Activated naive CD8-positive, alpha-beta T cell treated with anti-CD3 and anti-CD28 coated beads, Interleukin-2, amount 10 ng/mL, durations not matched to agents 7 days and 5 days (primary cell): ENCODE measurements at places on chromosomes 11 and 22.

DNA sequence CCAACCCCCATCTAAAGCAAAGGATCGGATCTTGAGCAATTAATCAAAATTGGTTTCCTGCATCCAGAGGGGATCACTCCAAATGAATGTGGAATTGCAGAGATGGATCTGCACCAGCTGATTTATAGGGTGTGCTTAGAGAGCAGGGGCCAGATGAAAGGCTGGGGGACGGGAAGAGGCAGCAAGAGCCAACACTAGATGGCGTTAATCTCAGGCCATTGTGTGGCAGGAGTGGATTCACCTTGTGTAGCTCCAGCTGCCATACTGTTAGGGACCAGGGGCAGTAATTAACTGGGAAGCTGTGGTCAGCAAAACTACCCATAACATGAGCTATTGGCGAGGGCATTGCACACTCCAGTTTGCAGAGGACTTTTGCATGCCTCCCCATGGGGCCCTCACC lies 35.6 kb downstream of the SERPINH1 start:
- no peak overlapping the region for H3K27ac ChIP-seq
- peaks cover 6% of the 10 kb centered on the region for H3K4me1 ChIP-seq
- H3K36me3 ChIP-seq: no peaks in the 10 kb centered on the region
- H3K27me3 ChIP-seq: peaks cover 22% of the 10 kb centered on the region

DNA sequence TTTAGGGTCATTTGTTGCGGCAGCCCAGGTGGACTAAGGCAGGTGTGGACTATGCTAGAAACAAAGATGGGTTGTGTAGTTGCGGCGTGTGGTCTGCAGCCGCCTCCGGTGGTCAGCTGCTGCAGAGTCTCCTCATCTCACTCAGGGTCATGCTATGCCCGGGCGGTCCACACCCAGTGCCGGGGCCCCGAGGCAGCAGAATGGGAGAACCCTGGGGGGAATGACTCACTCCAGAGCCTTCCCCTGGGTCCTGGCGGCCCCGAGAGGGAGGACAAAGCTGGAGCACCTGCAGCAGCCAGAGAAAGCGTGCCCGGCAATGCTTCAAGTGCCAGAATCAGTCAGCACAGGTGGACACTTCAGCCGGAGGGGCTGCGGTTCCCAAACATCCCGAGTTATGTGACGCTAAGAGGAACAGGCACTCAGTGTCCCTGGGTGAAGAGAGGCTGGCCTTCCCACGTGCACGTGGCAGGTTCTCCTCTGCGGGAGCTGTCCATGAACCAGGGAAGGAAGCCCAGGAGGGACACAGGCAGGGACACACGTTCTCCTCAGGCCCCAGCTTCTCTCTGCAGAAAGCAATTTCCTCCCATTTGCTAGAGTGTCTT lies 289.6 kb upstream of the B3GAT1 start:
- DNase-seq: no peak
- H3K27ac ChIP-seq: no peak overlapping the region
- no peaks in the 10 kb centered on the region for H3K27me3 ChIP-seq

DNA sequence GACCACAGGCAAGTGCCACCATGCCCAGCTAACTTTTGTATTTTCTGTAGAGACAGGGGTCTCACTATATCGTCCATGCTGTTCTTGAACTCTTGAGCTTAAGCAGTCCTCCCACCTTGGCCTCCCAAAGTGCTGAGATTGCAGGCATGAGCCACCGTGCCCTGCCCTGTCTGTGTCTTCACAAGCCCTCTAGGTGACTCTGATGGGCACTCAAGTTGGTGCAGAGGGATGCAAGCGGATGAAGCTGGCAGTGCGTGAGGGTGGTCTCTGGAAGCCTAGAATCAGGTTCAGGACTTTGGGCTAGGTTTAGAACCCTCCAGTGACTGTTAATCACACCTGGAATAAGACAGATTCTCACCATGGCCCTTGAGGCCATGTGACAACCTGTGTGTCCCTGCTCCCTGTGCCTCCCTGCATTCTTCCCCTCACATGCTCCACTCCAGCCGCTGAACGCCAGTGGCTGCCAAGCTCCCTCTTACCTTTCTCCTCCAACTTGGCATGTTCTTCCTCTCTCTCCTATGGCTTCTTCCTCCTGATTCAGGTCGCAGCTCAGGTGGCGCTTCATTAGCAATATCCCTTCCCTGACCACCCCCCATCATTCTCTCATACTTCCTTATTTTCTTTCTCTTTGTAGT lies 242.3 kb upstream of the TBCEL start:
- no peaks in the 10 kb centered on the region for H3K36me3 ChIP-seq
- no peak for DNase-seq
- H3K27me3 ChIP-seq: peaks cover 11% of the 10 kb centered on the region
- H3K4me1 ChIP-seq: no peaks in the 10 kb centered on the region

- peaks cover 16% of the 10 kb centered on the region for H3K27me3 ChIP-seq
- H3K4me3 ChIP-seq: peak overlapping the region; percentile 55
- peak; percentile 37 for DNase-seq
- no peaks in the 10 kb centered on the region for H3K36me3 ChIP-seq
- H3K27ac ChIP-seq: peak overlapping the region; percentile 57
Observed at GRCh38 chr11:82750643-82751139, 17.0 kb upstream of the FAM181B start.

- no peak for DNase-seq
- no peak overlapping the region for H3K27ac ChIP-seq
- H3K4me3 ChIP-seq: no peak overlapping the region
- H3K27me3 ChIP-seq: no peaks in the 10 kb centered on the region
Observed at GRCh38 chr11:10478066-10478465, 23.0 kb downstream of the AMPD3 start.

DNA sequence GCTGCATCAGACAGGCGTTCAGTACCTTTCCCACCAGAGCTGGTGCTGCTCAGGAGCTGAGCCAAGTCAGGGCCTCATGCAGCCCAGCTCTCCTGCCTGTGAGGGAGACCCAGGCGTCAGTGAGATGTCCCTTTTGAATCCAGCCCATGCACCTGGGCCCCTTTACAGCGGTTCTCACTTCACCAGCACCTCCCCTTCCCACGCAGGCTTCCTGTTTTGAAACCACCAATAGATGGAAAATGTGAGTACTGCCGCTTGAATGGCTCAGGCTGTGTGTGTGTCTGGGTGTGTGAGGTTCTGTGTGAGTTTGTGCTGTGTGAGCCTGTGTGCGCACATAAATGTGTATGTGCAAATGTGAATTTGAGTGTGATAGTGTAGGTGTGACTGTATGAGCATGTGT lies 88.4 kb downstream of the UBASH3B start:
- H3K4me3 ChIP-seq: no peak overlapping the region
- peak; percentile 70 for DNase-seq
- H3K36me3 ChIP-seq: peaks cover 9% of the 10 kb centered on the region
- no peaks in the 10 kb centered on the region for H3K27me3 ChIP-seq
- H3K4me1 ChIP-seq: peaks cover 48% of the 10 kb centered on the region
- H3K27ac ChIP-seq: no peak overlapping the region

DNA sequence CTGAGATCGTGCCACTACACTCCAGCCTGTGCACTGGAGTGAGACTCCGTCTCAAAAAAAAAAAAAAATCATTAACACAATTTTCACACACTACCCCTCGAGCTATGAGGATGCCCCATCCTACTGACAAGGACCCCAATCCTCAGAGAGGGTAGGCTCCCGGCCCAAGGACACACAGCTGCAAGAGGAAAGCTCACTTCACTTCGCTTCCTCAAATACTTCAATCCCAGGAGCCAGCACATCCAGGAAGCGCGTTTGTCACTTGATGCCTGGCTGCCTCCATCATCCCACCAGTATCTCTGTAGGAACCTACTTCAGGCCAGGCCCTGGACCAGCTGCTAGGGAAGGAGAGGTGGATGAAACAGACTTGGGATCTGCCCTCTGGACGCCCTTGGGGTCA lies 144.0 kb downstream of the CRYBB2 start:
- H3K27ac ChIP-seq: no peak overlapping the region
- no peaks in the 10 kb centered on the region for H3K36me3 ChIP-seq
- H3K4me1 ChIP-seq: peaks cover 3% of the 10 kb centered on the region
- H3K27me3 ChIP-seq: no peaks in the 10 kb centered on the region
- no peak for DNase-seq

DNA sequence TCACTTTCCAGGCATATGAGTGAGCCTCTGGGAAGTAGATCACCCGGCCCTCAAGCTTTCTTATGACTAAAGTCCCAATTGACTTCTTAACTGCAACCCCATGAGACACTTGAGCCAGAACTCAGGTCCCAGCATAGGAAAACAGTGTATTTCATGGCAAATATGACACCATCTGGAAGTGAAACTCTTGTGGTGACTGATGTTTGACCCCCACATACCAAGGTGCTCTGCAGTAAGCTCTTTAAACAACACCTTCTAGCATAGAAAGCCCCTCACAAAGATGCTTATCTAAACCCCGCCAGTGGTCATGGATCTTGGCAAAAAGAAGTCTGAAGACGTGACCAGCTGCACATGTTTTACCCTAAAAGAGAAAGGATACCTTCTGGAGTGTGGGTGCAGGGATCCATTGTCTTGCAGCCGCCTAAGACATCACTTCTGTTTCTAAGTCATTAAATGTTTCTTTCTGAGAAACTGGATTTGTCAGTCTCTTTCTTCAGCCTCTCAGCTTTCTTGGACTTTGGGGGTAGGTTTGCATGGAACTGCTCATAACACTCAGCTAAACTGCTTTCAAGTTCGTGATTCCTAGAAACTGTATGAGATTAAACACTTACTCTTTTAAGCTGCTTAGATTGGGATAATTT lies 7.4 kb upstream of the PELI3 start:
- DNase-seq: no peak
- no peak overlapping the region for H3K4me3 ChIP-seq
- no peaks in the 10 kb centered on the region for H3K27me3 ChIP-seq
- H3K36me3 ChIP-seq: peaks cover 8% of the 10 kb centered on the region
- peaks cover 30% of the 10 kb centered on the region for H3K4me1 ChIP-seq
- peak overlapping the region; percentile 58 for H3K27ac ChIP-seq

- no peaks in the 10 kb centered on the region for H3K4me1 ChIP-seq
- DNase-seq: no peak
- H3K36me3 ChIP-seq: no peaks in the 10 kb centered on the region
- no peak overlapping the region for H3K4me3 ChIP-seq
- no peak overlapping the region for H3K27ac ChIP-seq
Observed at GRCh38 chr11:21037850-21038249, 368.5 kb downstream of the NELL1 start.

- no peaks in the 10 kb centered on the region for H3K36me3 ChIP-seq
- H3K4me1 ChIP-seq: no peaks in the 10 kb centered on the region
- DNase-seq: no peak
- no peak overlapping the region for H3K4me3 ChIP-seq
Observed at GRCh38 chr22:23509571-23510302, 70.4 kb downstream of the IGLL1 start.

- H3K36me3 ChIP-seq: no peaks in the 10 kb centered on the region
- no peak for DNase-seq
- H3K4me1 ChIP-seq: no peaks in the 10 kb centered on the region
- H3K27me3 ChIP-seq: peaks cover 5% of the 10 kb centered on the region
- no peak overlapping the region for H3K27ac ChIP-seq
- H3K4me3 ChIP-seq: no peak overlapping the region
Observed at GRCh38 chr22:17339095-17339693, 30.1 kb upstream of the CECR2 start.

DNA sequence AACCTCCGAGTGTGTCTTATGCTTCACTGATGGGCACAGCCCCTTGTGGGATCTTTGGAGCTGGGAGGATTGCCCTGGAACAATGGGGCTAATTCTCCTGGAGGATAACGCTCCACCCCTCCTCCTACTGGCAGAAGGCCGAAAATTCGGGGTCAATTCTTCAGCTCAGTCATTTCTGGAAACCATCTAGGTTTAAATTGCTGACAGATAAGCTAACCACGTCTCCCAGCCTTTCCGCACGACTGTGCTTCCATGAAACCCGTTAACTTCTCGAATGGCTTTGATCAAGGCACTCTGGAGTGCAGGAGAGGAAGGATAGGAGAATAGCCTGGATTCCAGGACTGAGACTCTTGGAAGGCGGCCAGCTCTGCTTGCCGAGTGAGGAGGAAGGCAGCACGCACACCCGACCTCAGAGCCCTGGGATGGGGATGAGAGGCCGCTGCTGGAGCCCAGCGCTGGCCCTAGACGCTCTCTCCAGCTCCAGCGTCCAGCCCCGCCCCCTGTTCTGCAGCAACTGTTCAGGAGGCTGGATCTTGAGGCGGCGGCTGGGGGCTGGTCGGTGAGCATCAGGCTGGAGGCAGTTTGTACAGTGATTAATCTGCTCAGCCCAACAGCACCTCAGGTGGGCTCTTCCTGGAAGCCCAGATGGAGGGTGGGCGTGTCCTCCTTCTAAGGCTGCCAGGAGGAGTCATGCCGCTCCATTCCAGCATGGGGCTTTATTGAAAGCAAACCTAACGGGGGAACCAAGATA lies 176.7 kb upstream of the NCAM1 start:
- no peak for DNase-seq
- H3K36me3 ChIP-seq: no peaks in the 10 kb centered on the region
- H3K4me1 ChIP-seq: no peaks in the 10 kb centered on the region
- no peak overlapping the region for H3K27ac ChIP-seq
- peaks cover 9% of the 10 kb centered on the region for H3K27me3 ChIP-seq
- H3K4me3 ChIP-seq: no peak overlapping the region

DNA sequence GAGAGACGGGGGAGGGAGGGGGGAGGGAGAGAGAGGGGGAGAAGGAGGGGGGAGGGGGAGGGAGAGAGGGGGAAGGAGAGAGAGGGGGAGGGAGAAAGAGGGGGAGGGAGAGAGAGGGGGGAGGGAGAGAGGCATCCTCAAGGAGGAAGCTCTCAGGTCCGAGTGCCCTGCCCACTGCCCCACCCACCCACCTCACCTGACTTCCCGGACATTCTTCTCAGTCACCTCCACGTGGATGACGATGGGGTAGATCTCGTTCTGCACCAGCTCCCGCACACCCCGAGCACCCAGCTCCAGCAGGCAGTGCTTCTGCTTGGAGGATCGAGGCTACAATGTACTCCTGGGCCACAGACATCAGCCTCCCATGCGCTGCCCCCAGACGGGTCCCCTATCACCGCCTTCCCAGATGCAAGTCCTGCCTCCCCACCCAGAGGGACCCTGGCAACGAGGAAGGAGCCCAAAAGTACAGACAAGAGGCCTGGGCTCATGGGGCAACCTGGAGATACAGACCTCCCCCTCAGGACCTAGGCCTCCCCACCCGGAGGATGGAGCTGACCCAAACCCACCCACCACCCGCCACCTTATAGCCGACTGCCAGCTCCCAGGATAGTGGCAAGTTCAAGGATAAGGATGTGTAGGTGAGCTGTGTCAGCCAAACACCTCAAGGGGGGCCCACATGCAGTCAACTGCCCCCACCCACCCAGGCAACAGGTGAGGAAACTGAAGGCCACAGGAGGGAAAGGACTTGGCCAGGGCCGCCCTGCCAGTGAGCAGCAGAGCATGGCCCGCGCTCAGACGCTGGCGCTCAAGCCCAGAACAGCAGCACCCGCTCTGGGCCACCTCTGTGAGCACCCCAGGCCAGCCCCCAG lies 5.6 kb upstream of the MFNG start:
- H3K36me3 ChIP-seq: no peaks in the 10 kb centered on the region
- H3K4me1 ChIP-seq: peaks cover 26% of the 10 kb centered on the region
- H3K27me3 ChIP-seq: peaks cover 3% of the 10 kb centered on the region
- no peak overlapping the region for H3K4me3 ChIP-seq
